Bronchial epithelial cell (primary cell): ENCODE measurements at places on chromosomes 4 and X. TPM values are rescaled to one million over a fixed set of nuclear protein-coding genes. Genes with fewer than 3 reads are reported as not detected.

The CACNA1F gene
- total RNA-seq = under 0.01 TPM in 2 replicates

DNA sequence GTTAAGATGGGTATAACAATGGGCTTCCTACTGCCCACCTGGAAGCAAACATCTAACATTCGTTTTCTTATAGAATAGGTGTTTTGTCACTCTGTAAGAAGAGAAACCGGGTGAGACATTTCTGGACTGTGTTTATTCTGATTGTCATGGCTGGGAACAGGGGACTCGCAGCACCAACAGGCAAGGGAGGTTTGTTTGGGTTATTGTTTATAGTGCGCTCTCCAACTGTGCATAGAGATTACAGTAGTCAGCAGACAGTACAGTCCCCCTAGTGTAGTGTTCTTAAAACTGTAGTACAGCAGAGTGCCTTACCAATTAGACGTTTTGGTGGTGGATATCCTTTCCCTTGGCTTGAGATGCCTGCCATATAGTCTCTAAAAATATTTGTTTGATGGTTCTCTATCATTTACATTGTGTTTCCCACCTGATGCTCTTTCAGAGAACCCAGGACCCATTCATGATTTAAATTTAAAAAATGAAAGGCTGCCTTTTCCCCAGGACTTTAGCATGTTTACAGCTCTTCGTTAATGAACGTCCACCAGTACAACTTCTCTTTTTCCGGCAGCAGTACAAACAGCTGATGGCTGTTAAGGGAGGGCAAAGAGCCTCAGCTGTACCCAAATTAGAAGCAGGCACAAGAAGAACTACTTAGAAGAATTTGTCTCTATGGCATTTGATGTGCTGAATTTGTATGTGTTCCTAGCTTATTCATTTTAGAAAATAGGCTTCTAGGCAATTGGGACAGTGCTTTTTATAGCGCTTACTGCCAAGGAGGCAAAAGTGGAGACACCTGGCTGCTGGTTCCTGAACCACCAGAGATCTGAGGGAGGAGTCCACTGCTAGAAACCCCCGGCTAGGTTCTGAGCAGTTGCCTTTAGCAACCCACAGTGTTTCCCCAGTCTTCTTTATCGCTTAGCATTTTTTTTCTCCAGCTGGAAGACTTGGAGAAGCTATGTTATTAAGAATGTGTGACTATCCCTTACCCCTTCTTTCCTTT, 1.0 kb upstream of the RNF150 start:
- no peak for DNase-seq

DNA sequence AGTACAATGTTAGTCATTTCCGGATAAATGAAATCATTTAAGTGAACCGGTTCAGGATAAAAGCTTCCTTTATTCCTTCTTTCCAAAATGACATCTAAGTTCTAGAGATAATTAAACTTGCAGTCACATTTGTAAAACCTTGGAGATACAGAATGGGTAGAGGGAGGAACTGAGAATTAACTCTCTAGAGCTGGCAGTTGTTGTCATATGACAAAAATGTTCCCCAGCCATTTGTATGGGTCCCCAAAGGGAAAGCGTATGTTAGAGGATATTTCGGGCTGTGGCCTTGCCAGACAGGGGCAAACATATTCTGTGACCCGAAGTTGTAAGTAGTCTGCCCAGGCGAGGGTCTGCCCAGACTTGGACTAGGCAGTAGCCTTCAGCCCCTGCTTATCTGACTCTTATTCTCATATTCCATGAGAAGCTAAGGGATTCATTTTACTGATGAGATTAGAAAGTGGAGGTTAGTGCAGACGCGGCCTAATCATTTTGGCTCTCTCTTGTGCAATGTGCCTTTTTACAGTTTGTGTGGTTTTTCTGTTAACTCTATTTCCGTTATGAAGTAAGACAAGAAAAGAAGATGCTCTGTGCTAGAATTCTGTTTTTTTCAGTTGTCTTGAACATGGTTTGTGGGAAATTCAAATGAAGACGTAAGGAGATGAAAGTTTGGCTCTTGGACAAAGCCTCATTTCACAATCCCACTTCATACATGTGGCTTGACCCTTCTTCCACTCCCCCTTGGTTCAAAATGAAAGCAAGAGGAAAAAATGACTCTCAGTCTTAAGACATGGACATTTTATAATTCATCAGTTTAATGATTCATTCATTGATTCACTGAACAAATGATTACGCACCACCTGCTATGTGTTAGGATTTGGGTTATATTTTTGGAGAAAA, 2394.2 kb upstream of the AGA start:
- no peak for DNase-seq

- no peak for DNase-seq
Observed at GRCh38 chrX:153844509-153845082, 14.3 kb upstream of the PDZD4 start.

- no peak for DNase-seq
Observed at GRCh38 chr4:93384241-93384640, 444.3 kb upstream of the ATOH1 start.

DNA sequence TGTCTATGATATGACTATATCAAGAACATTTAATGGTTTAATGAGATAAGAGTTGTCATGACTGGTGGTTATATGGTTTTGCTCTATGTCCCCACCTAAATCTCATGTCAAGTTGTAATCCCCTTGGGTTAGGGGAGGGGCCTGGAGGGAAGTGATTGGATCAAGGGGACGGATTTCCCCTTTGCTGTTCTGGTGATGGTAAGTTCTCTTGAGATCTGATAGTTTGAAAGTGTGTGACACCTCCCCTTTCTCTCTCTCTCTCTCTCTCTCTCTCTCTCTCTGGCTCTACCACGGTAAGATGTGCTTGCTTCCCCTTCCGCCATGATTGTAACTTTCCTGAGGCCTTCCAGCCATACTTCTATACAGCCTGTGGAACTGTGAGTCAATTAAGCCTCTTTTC, 803.4 kb downstream of the TRIML1 start:
- no peak for DNase-seq

DNA sequence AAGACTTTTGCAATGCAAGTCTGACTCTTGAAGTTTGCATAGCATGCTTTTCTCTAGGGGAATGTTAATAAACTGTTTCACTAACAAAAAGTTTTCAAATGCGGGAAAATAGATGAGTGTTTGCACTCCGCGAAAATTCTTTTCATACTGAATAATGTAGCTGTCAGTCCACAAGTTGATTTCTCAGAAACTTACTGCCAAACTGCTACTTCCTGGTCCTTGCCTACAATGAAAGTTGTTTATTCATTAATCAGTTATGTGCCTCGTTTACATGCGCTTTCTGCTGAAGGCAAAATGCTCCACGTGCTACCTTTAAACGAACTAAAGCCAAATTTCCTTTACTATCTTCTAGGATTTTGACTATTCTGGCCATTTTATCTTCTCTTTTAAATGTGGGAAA, 166.2 kb downstream of the MAGEB17 start:
- DNase-seq = peak; percentile 18
